Psoas muscle (tissue), 8 donors: ENCODE measurements at places on chromosomes 1 and 21. TPM values are rescaled to one million over a fixed set of nuclear protein-coding genes. Genes with fewer than 3 reads are reported as not detected.

DNA sequence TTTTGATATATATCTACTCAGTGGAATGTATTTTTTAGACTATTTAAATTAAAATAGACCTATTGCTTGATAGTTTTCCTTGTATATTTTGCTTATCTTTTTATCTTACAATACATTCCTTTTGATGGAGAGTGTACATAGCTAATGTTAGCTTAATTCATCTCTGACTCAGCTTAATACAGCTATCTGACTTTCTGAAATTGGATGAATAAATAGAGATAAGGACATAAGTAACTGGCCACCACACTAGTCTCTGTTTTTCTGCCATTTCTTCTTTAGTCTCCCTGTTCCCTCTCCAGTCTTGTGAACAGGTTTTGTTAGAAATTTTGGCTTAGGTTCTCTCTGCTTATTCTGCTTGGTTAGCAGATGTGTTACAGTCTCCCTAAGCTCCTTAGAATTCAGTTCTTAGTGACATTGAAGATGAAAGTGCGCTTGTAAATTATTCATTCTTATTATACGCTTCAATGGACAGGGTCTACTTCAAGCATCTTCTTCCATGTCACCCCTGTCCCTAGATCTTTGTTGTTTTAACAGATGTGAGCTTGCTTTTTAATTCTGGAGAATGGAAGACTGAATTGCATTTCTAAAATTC, 59.6 kb downstream of the XPR1 start:
- DNase-seq, result no peak
- H3K4me1 ChIP-seq, result peaks cover 6% of the 10 kb centered on the region
- H3K27ac ChIP-seq, result no peak overlapping the region
- H3K27me3 ChIP-seq, result no peaks in the 10 kb centered on the region
- H3K4me3 ChIP-seq, result no peak overlapping the region
- H3K36me3 ChIP-seq, result no peaks in the 10 kb centered on the region

Gene TNFSF18
- 0.03 TPM for polyA plus RNA-seq

DNA sequence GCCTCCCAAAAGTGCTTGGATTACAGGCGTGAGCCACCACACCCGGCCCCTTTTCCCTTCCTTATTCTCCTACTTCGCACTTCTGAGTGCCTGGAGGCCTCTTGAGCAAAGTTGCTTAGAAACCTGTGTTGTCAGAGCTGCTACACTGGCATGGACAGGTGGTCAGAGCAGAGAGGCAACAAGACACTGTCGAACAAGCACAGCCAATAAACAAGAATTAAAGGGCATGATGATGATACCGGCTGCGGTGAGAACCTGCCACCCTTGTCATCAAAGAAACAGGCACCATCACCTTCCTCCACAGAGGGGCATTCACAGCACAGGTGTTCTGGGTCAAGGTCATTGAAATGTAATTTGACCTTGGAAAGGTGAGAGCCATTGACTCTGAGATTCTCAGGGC, 23.3 kb downstream of the STUM start:
- no peaks in the 10 kb centered on the region for H3K36me3 ChIP-seq
- no peak overlapping the region for H3K27ac ChIP-seq
- no peak overlapping the region for H3K4me3 ChIP-seq
- H3K4me1 ChIP-seq, result no peaks in the 10 kb centered on the region

DNA sequence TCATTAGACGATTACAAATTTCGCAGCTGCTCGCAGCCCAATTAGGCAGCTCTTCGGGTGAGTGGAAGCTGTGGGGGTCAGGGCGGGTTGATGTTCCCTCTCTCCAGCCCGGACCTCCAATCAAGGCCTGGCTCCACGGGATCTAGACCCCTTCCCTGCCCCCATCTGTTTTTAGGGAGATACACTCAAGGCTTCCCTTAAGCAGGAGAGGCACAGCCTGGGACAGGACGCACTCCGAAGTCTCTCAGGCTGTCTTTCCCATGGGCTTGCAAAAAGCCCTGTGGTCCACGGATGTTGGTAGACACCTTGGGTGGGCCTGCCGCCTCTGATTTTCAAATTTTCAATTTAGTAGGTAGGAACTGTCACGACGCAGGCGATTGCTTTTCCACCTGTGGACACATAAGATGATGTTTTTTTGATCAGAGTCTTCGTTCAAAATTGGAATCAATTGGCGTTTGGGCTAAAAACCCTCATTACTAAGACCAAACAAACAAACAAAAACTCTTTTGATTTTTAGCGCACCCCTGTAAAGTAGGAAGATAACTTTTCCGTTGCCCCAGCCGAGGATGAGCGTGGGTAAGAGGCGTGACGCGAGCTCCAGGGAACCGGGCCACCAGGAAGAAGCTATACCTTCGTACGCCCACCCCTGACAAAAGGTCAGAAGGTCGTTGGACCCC, 2.5 kb upstream of the LHX8 start:
- peaks cover 8% of the 10 kb centered on the region for H3K27me3 ChIP-seq
- DNase-seq, result no peak
- H3K36me3 ChIP-seq, result no peaks in the 10 kb centered on the region
- H3K27ac ChIP-seq, result no peak overlapping the region

Gene GSTM5
- polyA plus RNA-seq, result 1.4 TPM

Gene CEP350
- polyA plus RNA-seq, result 11.1 TPM

DNA sequence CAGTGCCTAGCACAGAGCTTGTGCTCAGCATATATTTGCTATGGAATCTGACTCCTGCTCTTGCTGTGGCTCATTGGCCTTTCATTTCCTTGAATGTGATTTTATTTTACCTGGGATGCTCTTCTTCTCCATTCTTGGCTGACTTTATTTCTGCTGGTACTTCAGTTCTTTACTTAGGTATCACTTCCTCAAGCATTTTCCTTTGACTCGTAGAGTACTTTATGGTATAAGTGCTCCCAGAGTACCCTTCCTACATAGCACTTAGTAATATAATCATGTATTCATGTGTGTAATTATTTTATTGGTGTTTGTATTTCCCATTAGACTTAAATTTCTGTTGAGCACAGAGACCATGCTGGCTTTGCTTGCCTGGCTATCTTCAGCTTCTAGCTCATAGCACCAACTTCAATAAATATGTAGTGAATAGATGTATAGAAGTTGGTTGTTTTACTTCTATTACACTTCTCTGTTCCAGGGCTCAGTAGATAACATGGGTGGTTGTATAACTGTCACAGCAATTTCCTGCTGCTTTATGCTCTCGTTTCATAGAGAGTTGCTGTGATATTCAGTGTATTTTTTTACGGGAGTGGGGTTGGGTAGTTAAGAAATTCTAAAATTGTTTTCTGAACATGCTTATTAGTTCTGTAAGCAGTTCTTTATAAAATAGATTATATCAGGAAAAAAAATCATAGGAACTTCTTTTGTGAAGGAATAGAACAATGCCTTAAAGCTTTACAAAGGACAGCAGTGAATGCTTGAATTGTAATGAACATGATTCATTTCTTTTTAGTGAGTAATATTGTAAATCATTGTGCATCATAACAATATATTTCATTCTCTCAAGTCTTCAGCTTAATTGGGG, 112.2 kb downstream of the NEK7 start:
- H3K4me3 ChIP-seq, result no peak overlapping the region
- peaks cover 5% of the 10 kb centered on the region for H3K4me1 ChIP-seq

DNA sequence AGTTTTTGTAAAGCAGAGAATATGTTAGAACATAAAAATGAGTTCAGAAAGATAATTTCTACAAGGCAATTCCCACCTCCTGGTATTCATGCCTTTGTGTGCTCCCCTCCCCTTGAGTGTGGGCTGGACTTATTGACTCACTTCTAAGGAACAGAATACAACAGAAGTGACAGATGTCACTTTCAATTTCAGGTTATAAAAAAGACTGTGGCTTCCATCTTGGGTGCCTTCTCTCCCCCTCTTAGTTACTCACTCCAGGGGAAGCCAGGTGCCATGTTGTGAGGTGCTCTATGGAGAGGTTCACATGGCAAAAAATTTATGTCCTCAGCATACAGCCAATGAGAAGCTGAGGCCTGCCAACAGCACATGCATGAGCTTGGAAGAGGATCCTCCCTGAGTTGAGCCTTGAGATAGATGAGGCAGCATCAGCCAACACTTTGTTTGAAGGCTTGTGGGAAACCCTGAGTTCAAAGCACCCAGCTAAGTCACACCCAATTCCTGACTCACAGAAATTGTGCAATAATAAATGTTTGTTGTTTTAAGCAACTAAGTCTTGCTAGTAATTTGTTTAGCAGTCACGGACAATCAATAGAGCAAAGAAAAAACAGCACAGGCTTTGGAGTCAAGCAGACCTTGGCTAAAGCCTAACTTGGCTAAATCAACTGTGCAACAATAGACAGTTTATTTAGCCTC, 73.5 kb upstream of the NGF start:
- no peaks in the 10 kb centered on the region for H3K4me1 ChIP-seq
- H3K27ac ChIP-seq, result no peak overlapping the region
- H3K36me3 ChIP-seq, result no peaks in the 10 kb centered on the region
- no peak for DNase-seq
- H3K4me3 ChIP-seq, result no peak overlapping the region

DNA sequence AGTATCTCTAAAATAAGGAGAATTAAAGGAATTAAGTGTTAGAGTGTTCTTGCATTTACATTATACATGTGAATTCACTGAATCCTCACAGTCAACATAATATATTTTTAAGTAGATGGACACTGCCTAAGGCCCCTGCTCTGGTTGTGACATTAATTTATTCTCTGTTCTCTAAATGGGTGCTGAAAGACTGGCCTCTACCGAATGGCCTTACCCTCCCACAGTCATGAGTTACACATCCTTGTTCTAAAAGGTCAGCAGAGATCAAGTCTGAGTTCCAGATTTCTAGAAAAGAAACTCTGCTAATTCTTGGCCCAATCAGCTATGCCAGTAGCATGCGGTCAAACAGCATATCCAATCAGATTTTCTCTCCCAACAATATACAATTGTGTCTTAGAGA, 193.2 kb downstream of the TM2D1 start:
- no peaks in the 10 kb centered on the region for H3K4me1 ChIP-seq
- H3K4me3 ChIP-seq, result no peak overlapping the region
- no peak overlapping the region for H3K27ac ChIP-seq
- DNase-seq, result no peak
- no peaks in the 10 kb centered on the region for H3K36me3 ChIP-seq

- peaks cover 6% of the 10 kb centered on the region for H3K27me3 ChIP-seq
- H3K4me1 ChIP-seq, result no peaks in the 10 kb centered on the region
- H3K27ac ChIP-seq, result no peak overlapping the region
- H3K4me3 ChIP-seq, result no peak overlapping the region
Observed at GRCh38 chr1:181423301-181423918, 59.9 kb upstream of the CACNA1E start.

DNA sequence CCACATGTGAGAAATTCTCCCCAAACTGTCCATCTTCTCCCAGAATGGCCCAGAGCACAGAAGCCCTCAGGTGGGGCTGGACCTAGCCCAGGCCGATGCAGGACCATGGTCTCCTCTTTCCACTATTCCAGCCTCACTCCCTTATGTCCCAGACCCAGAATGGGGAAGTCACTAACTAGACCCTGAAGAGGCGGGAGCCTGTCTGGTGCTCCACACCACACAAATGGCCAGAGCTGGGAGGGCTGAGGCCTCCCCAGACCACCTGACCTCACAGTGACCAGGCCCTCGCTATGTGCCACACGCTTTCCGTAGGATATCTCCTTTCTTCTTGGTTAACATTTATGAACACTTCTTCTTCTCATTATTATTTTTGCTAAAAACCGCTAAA, 54.9 kb upstream of the EDN2 start:
- no peaks in the 10 kb centered on the region for H3K36me3 ChIP-seq
- H3K4me3 ChIP-seq, result no peak overlapping the region
- H3K4me1 ChIP-seq, result peaks cover 36% of the 10 kb centered on the region
- no peak for DNase-seq
- H3K27me3 ChIP-seq, result no peaks in the 10 kb centered on the region
- H3K27ac ChIP-seq, result no peak overlapping the region

Gene EFCAB7
- 4.5 TPM for polyA plus RNA-seq

DNA sequence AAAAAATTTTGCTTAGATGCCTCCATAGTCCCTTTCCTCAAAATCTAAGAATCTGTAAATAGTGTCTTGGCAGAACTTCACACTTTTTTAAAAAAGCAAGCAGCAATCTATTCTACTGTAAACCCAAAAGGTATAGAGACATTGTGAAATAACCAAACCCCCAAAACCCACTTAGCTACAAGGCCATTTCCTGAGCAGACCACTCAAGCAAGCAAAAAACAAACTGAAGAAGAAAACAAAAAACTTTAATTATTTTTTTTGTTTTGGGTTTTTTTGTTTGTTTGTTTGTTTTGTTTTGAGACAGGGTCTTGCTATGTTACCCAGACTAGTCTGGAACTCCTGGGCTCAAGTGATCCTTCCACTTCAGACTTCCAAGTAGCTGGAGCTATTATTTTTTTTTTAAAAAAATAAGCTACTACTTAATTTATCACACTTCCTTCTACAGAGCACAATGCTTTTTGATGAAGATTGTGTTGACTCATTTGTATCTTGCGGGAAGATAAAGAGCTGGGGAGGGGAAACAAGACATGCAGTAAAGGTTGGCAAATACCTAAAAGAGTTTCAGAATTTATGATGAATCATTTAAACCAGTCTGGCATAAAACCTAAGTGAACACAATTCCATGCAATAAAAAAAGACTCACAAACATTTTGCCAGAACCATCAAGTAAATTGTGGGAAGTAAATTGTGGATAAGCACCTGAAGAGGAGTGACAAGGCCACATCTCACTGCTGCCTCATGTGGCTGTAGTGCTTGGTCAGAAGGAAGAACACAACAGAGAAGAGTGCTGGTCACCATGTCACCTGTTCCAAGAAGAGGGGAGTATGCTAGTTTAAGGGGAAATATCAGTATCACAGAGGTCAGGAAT, 2.7 kb upstream of the PTPN22 start:
- H3K4me3 ChIP-seq, result no peak overlapping the region
- no peak for DNase-seq
- H3K36me3 ChIP-seq, result no peaks in the 10 kb centered on the region
- H3K27me3 ChIP-seq, result no peaks in the 10 kb centered on the region
